T47D (cell line): ENCODE measurements at places on chromosomes 6 and 20.
A peak's percentile ranks its signal among the peaks of the same experiment; 100 is the strongest.

GRCh38 chr6:138417493-138418117, 13.6 kb downstream of the HEBP2 start:
- no peak for DNase-seq

DNA sequence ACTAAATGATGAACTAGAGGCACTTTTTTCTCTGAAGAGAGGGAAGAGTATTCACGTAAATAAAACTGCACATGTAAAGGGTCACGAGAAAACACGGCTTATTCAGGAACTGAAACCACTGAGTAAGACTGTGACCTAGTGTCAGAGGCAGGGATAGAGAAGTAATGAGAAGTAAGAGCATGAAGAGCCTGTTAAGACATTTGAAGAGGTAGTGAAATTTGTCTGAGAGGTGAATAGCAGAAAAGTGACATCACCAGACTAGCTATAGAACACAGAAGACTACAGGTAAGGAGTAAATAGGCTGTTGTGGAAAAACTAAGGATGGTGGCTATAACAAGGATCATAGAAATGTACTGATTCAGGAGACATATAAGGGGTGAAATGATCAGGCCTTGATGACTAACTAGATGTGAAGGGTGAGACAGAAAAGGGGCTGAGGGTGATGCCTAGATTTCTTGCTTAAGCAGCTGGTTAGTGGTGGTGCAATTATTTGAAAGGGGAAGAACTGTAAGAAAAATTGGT, 76.8 kb downstream of the REV3L start:
- no peak for DNase-seq

GRCh38 chr6:89045011-89045387, 35.6 kb upstream of the PNRC1 start:
- DNase-seq, result no peak

GRCh38 chr6:108118810-108119768, 44.5 kb upstream of the OSTM1 start:
- DNase-seq, result no peak

DNA sequence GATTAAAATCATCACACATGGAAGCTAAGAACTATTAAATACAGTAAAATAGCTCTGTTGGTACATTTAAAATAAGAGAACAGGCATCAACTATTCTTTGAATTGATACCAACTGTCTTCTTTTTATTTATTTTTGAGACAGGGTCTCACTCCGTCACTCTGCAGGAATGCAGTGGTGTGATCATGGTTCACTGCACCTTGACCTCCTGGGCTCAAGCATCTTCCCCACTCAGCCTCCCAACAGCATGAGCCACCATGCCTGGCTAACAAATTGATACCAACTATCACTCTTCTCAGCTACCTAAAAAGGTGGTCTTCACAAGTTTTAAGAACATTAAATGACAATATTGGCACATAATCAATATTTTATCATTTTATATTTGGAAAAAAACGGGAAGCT, 7.8 kb upstream of the PNISR start:
- DNase-seq, result no peak

DNA sequence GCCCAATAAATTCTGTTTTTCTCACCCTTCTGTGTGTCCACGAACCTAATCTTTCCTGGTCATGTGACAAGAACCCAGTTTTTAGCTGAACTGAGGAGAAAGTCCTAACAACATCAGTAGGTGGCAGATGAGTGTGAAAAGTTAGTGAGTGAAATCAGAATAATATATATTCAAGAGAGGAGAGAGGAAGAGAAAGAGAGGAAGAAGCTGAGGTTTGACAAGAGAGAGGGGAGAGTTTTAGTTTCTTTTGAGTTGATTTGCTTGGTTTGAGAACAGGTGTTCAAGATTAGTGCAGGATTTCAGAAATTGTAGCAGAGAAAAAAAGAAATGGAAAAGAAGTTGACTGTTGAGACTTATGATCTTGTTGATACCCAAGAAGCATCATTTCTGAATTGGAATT, 930.5 kb upstream of the FLRT3 start:
- DNase-seq, result peak; percentile 5

- DNase-seq, result no peak
Measured at GRCh38 chr20:4453359-4453758, 268.4 kb upstream of the PRND start.

- no peak for DNase-seq
Measured at GRCh38 chr6:106165885-106166485, 79.8 kb downstream of the PRDM1 start.

DNA sequence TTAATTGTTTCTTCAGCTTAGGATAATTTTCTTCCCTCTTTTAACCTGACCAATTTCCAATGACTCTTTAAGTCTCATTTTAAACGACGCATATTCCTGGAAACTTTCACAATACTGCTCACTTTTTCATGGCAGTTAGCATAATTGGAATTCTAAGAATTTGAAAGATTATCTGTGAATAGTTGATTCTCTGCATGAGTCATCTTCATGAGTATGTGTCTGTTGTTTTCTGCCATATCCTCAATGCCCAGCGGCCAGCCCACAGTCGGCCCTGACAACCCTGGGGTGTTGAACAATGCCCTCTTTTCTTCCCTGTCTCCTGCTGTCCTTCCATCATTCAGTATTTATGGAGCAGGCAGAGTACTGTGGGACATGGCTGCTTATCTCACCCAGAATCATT, 554.2 kb downstream of the CDH26 start:
- DNase-seq, result no peak

- DNase-seq, result no peak
Measured at GRCh38 chr6:12232339-12232738, 57.8 kb upstream of the EDN1 start.

- DNase-seq, result no peak
Measured at GRCh38 chr20:19730706-19731105, 27.4 kb upstream of the RIN2 start.

DNA sequence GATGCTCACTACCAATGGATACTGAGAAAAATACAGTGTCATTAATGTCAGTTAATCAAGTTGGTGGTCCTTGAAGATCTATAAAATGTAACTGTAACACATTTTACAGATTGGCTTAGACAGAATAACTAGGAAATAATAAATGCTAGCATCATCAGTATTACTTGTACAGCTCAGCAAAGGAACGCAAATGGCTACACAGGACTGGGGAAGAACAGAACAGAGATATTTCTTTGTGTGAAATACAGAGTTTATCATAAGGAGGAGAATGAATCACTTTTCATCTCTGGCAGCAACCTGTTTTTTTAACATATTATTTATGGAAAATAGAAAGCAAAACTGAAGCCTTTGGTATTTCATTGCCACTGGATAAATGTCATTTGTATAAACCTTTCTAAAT, 8.2 kb upstream of the QKI start:
- DNase-seq, result no peak

GRCh38 chr6:34817446-34817845, 25.6 kb downstream of the BLTP3A start:
- DNase-seq, result no peak

DNA sequence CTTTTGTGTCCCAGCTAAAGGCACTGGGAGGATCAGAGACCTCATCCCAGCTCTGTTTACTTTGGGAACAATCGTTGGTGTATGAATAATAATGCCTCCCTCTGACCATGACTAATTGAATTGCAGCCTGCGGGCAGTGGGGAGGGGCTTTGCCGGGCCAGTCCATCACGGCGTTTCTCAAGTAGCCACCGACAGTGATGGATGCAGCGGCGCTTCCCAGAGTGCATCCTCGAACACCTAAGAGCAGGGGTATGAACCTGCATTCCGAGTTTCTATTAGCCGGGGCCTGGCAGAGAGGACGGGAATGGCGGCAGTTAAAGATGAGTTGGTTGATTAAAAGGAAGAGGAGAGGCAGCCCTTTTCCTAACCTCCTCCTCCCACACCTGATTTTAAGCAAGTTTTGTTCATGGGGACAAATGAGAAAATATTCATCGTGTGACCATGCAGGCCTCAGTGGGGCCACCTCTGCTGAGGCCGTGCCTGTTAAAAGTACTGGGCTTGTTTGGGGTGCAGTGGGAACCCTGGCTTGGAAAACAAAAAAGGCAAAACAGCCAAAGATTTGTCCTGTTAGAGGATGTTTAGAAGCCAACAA, 154.1 kb downstream of the FOXA2 start:
- DNase-seq, result no peak

GRCh38 chr6:128532827-128533226, 12.4 kb upstream of the PTPRK start:
- no peak for DNase-seq

- DNase-seq, result no peak
Measured at GRCh38 chr20:38227420-38228360, 32.8 kb downstream of the KIAA1755 start.
